ENCODE measurements at places on chromosomes 13 and 19.
A peak's percentile ranks its signal among the peaks of the same experiment; 100 is the strongest.

DNA sequence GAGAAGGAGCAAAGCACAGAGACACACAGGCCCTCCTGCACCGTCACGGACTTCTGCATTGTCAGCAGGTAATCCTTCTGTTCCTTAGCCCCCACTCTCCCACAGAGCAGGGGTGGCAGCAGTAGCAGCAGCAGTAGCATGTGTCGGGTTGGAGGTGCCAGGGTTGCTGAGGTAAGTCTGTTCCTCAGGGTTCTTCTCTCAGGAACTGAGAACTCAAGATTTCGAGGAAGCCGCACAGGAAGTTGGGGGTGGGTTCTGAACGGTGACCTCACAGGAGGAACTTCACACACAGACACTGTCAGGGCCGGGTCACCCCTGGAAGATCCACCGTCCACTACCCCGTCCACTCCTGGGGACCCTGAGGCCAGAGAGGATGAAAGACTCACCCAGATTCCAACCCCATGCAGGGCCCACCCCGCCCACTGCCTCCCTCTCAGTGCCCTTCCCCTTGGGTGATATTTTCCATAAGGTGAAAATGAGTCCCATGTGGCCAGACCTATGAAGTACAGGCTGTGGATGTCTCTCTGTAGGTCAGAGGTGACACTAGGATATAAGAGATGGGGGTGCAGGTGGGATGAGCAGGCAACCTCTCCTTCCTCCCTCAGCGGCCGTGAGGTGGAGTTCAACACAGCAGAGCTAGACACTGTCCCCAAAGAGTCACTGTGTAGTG, at the start of gene SIGLEC12:
Gene SIGLEC12 (minus strand): TSS at position 207 of the 670 bp plus-strand sequence. CDS start 67 bp downstream, at position 140.
- DNase-seq: no peak

GRCh38 chr19:50780753-50781435, 9.3 kb upstream of the ACP4 start:
- no peak for DNase-seq

DNA sequence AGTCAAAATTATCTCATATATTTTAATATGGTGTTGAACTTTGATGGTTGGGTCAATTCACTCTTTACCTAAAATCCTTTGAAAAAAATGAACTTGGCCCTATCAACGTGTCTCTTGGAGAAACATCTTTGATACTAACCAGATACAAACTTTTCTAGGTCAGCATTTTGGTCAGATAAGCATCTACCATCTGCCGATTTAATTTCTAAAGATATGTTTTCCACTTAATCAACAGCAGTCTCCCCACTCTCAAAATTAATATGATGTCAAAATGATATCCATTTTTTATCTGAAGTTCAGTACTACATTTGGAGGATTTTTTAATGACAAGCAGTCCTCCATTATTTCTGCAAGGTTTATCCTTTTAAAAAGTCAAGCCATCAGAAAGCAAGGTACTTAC, 288.8 kb downstream of the DIAPH3 start:
- no peak for DNase-seq

DNA sequence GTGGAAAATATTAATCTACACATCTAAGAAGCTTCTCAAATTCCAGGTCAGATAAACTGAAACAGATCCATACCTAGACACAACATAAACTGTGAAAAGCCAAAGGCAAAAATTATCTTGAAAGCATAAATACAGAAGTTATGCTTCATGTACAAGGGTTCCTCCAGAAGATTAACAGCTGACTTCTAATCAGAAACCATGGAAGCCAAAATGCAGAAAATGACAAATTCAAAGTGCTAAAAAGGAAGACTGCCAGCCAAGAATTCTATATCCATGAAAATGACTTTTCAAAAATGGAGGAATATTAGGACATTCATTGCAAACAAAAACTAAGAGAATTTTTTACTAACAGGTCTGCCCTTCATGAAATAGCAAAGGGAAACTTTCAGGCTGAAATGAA, 72.8 kb downstream of the MYO16 start:
- no peak for DNase-seq

DNA sequence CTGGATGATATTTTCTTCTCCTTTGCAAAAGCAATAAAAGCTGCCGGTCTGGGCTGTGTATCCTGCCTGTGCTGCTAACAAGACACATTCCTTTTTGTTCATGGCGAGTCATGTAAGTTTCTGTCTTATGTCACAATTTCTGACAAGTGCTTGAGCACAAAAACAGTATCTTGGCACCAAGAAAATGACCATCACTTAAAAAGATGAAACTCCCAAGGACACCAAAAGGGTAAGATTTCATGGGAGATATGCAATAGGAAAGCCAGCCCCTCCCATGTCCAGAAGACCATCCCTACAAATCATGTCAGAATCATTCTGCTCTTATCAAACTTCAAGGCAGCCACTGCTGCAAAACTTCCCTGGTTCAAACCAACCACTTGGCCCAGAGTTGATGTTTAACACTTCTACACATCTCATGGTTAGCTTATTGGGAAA, 375.4 kb upstream of the ZNF507 start:
- no peak for DNase-seq

- no peak for DNase-seq
Observed at GRCh38 chr19:17579661-17580244, 24.3 kb downstream of the COLGALT1 start.

DNA sequence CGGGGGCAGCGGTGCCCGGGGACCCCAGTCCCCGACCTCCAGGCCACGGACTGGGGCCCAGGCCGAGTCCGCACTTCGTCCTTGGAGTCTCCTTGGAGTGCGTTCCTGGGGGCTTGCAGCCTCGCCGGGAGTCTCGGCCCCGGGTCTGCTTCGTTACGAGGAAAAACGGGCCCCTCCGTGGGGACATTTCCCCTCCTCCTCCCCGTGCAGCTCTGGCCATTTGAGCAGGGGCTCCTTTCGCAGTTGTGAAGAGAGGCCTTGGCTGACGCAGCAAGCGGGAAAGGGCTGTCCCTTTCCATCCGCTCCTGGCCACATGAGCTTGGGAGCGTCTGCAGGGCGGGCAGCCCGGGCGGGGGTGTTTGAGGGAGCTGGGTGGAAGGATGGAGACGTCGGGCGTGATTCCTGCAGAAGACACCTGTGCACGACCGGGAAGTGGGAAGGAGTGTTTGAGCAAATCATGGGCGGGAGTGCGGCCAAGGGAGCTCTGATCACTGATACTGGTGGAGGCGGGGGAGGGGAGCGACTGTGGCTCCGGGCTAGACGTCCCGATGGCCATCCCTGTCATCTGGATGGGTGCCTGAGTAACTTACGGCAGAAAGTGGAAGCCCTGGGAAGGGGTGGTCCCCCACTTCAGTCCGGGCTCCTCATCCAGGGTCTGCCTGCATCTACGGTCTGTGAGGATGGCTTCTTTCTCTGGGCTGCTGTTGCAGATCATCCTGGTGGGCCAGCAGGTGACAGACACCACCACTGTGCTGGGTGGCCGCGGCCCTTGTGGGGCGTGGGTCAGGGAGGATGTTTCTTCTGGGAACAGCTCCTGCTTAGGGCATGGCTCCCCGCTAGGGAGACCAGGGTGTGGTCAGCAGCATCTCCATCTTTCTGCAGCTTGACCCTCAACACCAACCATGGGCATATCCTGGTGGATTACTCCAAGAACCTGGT, 736 bp downstream of the GPI start:
- peak; percentile 27 for DNase-seq

DNA sequence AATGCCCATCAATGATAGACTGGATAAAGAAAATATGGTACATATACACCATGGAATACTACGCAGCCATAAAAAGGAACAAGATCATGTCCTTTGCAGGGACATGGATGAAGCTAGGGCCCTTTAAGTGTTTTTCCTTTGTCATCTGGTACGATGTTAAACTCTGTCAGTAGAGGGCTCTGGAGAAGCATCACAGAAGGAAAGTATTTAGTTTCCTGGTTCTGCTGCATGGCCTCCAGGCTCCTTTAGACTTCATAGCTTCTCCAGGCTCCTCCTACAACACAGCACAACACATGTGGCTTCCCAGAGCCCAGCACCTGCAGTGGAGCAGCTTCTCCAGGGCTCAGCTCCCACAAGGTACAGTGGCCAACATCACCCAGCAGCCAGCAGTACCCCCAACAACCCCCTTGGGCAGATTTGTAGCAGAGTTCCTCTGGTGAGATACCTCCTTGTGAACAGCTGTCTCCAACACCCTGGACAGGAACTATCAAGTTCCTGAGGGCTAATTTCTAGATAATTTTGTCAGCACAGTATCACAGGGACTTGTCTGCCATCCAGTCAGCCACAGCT, 63.4 kb downstream of the KCTD12 start:
- no peak for DNase-seq

- DNase-seq: peak; percentile 19
Observed at GRCh38 chr19:56838024-56838908, 2.3 kb downstream of the PEG3 start.

- no peak for DNase-seq
Observed at GRCh38 chr13:43129511-43130110, 106.2 kb downstream of the DNAJC15 start.

DNA sequence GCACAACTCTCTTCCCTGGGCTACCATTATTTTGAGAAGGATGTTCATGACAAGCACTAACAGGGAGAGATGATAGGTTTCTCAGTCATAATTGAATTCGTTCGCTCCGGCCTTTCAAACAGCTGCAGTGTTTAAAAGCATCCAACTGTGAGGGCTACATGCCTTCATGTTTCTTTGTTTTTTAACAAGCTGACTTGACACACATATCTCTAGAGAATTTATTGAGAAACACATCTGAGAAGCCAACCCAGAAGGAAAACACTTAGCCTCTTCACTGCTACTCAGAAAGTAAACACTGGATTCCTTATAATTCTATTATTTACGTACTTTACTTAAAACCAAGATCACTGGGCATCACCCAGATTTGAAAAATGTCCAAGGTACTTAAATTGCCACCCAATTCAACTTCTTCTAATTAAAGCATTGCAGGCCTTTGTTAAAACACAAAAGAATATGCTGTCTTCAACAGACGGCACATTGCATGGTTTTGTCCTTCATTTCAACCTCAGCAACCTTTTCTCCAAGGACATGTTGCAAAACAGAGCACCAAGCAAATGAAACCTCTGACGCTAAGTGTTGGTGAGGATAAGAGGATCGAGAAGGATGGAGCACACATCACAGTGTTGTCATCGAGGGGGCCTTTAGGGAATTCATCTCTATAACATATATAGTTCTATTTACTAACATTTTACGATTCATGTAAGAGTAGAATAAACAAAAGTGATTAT, 75.8 kb downstream of the TBC1D4 start:
- no peak for DNase-seq

DNA sequence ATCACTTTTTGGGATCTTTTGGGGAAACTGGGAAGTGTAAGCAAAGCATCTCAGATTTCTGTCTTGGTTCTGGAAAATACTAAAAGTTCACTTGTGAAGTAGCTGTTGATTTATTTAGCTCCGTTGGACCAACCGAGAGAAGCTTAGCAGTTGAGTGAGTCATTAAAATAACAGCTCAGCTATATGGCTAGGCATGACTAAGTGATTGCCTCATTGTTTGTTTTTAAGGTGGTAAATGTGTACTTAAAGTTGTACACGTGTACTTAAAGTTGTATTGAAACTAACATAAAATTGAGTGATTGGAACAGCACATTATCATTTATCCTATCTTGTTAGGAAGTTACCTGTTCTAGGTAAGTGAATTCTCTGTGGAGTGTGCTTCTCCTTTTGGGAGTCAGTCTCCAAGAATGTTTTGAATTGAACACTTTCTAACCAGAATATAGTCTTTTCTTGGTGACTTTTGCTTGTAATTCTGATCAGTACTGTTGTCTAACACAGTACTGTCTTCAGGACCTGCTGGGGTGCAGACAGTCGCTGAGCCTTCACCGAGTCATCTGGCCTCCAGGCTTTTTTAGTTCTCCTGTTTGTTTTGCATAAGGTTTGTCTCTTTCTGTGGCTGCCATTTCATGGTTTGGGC, 2.9 kb upstream of the DCUN1D2 start:
- no peak for DNase-seq

DNA sequence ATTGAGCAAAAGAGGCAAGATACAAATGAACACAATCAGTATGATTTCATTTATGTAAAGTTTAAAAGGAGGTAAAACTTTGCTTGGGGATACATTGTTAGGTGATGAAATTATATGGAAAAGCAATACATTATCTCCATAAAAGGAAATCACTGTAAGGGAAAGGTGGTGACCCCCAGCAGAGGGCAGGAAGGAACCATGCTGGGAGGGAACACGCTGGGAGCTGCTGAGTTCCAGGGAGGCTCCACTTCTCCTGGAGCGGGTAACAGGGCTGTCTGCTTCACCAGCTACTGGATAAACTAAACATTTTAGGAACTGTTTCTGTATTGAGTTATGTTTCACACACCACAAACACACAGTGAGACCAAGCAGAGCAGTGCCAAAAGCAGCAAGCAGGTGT, 91.2 kb downstream of the KATNAL1 start:
- DNase-seq: no peak

DNA sequence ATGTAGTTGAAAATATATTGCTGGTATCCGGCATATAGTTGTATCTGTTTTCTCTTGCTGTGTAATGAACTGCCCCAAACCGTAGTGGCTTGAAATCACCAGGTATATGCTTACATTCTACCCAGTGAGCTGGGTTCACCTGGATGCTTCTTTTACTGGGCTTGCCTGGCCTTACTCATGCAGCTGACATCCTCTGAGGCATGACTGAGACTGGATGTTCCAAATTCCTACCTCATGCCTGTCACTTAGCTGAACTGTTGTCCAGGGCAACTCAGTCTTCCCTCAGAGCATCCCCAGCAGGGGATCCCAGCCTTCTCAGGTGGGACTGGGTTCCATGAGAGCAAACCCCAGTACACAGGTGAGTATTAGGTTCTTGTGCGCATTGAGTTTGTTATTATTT, 66.8 kb downstream of the IFT88 start:
- no peak for DNase-seq

GRCh38 chr19:39924952-39925351, 9.5 kb downstream of the FCGBP start:
- no peak for DNase-seq

GRCh38 chr13:98389319-98389718, 187.6 kb downstream of the STK24 start:
- no peak for DNase-seq

- DNase-seq: no peak
Observed at GRCh38 chr13:49315036-49315565, 67.4 kb downstream of the CDADC1 start.

- DNase-seq: no peak
Observed at GRCh38 chr13:112953591-112954487, 15.2 kb upstream of the MCF2L start.

DNA sequence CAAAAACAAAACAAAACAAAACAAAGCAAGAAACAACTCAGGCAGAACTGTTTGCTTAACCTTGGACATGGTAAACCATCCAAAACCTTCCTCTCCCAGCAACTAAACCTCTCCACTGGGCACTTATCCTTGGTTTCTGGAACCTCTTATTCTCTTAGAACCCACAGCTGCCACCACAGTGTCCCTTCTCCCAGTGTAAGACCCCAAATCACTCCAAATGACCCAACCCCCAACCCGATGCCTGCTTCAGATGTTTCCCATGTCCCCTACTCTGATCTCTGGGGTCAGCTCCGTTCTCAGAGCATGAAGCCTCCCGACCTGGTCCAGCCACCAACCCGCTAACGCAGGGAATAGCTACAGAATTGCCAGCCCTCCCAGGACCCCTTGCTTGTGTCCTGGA, 972 bp downstream of the KLK2 start:
- DNase-seq: no peak

GRCh38 chr19:8461891-8462290, 17.1 kb downstream of the HNRNPM start:
- DNase-seq: no peak
